ENCODE measurements at places on chromosomes 11 and 22. TPM values are rescaled to one million over a fixed set of nuclear protein-coding genes. Genes with fewer than 3 reads are reported as not detected.

DNA sequence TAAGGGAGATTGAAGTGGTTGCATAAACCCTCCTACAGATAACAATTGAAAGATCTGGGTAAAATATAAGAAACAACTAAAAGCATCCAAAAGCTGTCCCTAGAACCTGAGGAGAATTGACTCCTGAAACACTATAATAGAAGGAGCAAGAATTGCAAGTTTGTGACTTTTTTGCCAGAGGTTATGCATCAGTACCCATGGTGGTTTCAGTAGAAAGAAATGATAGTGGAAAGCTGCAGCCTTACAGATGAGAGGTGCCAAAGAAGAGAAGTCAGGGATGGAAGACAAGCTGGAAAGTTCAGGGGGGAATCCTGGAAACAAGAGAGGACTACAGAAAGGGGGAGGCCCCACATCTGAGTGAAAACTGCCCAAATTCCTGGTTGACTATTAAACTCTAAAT lies 80.7 kb downstream of the PACS1 start:
- DNase-seq, result no peak
- no peak overlapping the region for H3K27ac ChIP-seq
- no peaks in the 10 kb centered on the region for H3K27me3 ChIP-seq
- H3K4me1 ChIP-seq, result peaks cover 1% of the 10 kb centered on the region
- no peak overlapping the region for H3K4me3 ChIP-seq

- no peak overlapping the region for H3K4me3 ChIP-seq
- no peaks in the 10 kb centered on the region for H3K36me3 ChIP-seq
- no peaks in the 10 kb centered on the region for H3K4me1 ChIP-seq
- no peak for DNase-seq
- peaks cover 9% of the 10 kb centered on the region for H3K27me3 ChIP-seq
These were observed 72.4 kb upstream of the USP47 start for GRCh38 chr11:11769362-11769761.

- H3K27me3 ChIP-seq, result no peaks in the 10 kb centered on the region
- H3K27ac ChIP-seq, result no peak overlapping the region
- peaks cover 9% of the 10 kb centered on the region for H3K36me3 ChIP-seq
- H3K4me1 ChIP-seq, result no peaks in the 10 kb centered on the region
- H3K4me3 ChIP-seq, result no peak overlapping the region
- no peak for DNase-seq
These were observed 42.1 kb downstream of the PI4KA start for GRCh38 chr22:20816559-20816958.

DNA sequence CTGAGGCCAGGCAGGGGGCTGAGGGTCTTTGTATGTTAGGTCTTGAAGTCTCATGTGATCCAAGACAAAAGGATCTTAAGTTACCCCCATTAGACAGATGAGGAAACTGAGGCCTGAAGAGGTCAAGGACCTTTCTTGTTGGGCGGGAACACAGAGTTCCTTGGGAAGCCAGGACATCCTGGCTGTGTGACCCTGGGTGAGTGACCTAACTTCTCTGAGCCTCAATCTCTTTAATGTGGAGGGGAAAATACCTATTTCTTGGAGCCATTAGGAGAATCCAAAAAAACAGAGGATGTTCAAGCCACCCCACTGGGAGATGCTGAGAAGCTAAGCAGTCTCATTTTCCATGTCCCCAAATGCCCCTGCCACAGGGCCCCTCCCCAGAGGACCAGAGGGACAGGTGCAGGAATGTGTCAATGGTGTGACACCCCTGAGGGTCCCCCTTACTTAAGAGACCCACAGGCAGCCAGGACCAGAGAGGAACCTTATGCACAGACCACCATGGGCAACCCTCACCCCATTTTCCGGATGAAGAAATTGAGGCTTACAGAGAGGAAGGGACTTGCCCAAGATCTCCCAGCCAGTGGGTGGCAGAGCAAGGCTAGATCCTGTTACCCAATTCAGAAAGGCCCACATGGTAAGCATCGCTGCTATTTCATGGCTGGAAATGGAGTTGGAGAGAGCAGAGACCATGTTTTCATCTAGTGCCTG lies 8.0 kb downstream of the RAC2 start:
- H3K27ac ChIP-seq, result no peak overlapping the region
- no peak overlapping the region for H3K4me3 ChIP-seq
- H3K36me3 ChIP-seq, result peaks cover 2% of the 10 kb centered on the region
- no peak for DNase-seq
- no peaks in the 10 kb centered on the region for H3K27me3 ChIP-seq
- peaks cover 5% of the 10 kb centered on the region for H3K4me1 ChIP-seq

GRCh38 chr11:134120143-134120850 lies 51.4 kb downstream of the JAM3 start:
- H3K4me1 ChIP-seq, result peaks cover 63% of the 10 kb centered on the region
- no peaks in the 10 kb centered on the region for H3K36me3 ChIP-seq
- no peaks in the 10 kb centered on the region for H3K27me3 ChIP-seq
- H3K27ac ChIP-seq, result peak overlapping the region; percentile 97
- H3K4me3 ChIP-seq, result no peak overlapping the region
- peak; percentile 74 for DNase-seq

DNA sequence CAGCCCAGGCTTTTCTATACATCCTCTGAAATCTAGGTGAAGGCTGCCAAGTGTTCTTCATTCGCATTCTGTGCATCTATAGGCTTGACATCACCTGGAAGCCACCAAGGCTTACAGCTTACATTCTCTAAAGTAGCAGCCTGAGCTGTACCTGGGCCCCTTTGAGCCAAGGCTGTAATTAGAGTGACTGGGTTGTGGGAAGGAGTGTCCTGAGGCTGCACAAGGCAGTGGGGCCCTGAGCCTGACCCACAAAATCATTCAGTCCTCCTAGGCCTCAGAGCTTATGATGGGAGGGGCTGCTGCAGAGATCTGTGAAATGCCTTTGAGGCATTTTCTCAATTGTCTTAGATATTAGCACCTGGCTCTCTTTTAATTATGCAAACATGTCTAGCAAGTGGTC lies 33.0 kb upstream of the RDX start:
- H3K4me3 ChIP-seq, result no peak overlapping the region
- H3K36me3 ChIP-seq, result no peaks in the 10 kb centered on the region
- no peak for DNase-seq
- H3K4me1 ChIP-seq, result peaks cover 17% of the 10 kb centered on the region
- peak overlapping the region; percentile 93 for H3K27ac ChIP-seq
- no peaks in the 10 kb centered on the region for H3K27me3 ChIP-seq

DNA sequence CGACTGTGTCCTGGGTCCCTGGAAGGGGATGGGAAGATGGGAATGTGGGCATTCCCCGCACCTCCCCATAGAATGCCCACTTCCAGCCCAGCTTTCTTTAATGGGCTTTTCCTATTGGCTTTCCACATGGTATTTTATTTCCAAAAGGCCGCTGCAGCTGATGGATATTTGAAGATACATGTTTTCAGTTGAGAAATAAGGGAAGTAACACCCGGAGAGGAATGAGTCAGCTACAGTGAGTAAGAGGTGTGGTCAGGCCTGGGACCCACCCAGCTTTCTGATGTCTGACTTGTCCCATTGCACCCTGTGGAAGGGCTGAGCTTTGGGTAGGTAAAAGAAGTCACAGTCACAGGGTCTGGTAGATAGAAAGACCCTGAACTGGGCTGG lies 476.9 kb downstream of the MIAT start:
- DNase-seq, result peak; percentile 60
- no peaks in the 10 kb centered on the region for H3K27me3 ChIP-seq
- peaks cover 30% of the 10 kb centered on the region for H3K4me1 ChIP-seq
- no peaks in the 10 kb centered on the region for H3K36me3 ChIP-seq
- H3K27ac ChIP-seq, result peak overlapping the region; percentile 52

GRCh38 chr11:75896843-75897419 lies 81.9 kb downstream of the UVRAG start:
- peak; percentile 63 for DNase-seq
- H3K4me3 ChIP-seq, result no peak overlapping the region
- H3K27me3 ChIP-seq, result no peaks in the 10 kb centered on the region
- H3K27ac ChIP-seq, result no peak overlapping the region
- H3K36me3 ChIP-seq, result peaks cover 8% of the 10 kb centered on the region

- no peak overlapping the region for H3K27ac ChIP-seq
- peaks cover 4% of the 10 kb centered on the region for H3K36me3 ChIP-seq
- peak overlapping the region; percentile 25 for H3K4me3 ChIP-seq
- no peaks in the 10 kb centered on the region for H3K27me3 ChIP-seq
- DNase-seq, result peak; percentile 63
These were observed 663 bp upstream of the BUD13 start for GRCh38 chr11:116773203-116774097.

The SYT9 gene
- 0.25 TPM for total RNA-seq

The OSBPL5 gene
- 37.7 TPM for total RNA-seq

The CD3E gene
- total RNA-seq, result not detected

The POU2AF3 gene
- not detected for total RNA-seq

The DGCR6 gene
- total RNA-seq, result 0.44 TPM

The WNT7B gene
- total RNA-seq, result not detected

All from endothelial cell of umbilical vein (primary cell).